ENCODE measurements at places on chromosomes 5 and 9.
A peak's percentile ranks its signal among the peaks of the same experiment; 100 is the strongest.

- no peak for DNase-seq
- H3K36me3 ChIP-seq = no peaks in the 10 kb centered on the region
- H3K27me3 ChIP-seq = peaks cover 4% of the 10 kb centered on the region
- no peaks in the 10 kb centered on the region for H3K4me1 ChIP-seq
Measured at GRCh38 chr9:91942201-91942600, 7.8 kb downstream of the ROR2 start.

DNA sequence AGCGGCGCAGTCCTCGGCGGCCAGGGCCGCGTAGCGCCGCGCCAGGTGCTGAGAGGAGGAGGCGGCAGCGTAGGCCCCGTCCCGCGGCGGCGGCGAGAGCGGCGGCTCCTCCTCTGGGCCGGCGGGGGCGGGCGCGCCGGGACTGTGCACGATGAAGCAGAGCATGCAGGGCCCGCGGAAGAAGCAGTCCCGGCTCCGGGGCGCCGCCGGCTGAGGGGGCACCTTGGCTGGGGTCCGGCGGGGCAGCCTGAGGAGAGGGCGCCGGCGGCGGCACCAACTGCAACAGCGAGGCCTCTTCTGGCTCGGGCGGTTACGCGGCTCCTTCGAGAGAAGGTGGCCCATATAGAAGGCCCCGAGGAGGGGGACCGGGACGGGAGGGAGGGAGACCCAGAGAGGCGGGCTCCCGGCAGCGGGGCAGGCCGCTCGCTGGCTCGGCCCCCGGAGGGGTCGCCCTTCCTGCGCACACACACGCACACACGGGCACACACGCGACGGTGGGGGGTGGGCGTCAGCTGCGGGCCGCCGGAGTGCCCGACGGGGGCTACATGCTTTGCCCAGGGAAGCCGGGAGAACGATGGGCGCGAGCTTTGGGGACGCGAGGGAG lies 446 bp downstream of the FBXL17 start:
- peak overlapping the region; percentile 88 for H3K27ac ChIP-seq
- DNase-seq = peak; percentile 90
- no peaks in the 10 kb centered on the region for H3K36me3 ChIP-seq
- H3K4me1 ChIP-seq = peaks cover 13% of the 10 kb centered on the region
- H3K27me3 ChIP-seq = no peaks in the 10 kb centered on the region
- peak overlapping the region; percentile 63 for H3K4me3 ChIP-seq

GRCh38 chr5:175328176-175328575 lies 115.8 kb downstream of the DRD1 start:
- no peaks in the 10 kb centered on the region for H3K36me3 ChIP-seq
- no peaks in the 10 kb centered on the region for H3K4me1 ChIP-seq
- DNase-seq = no peak
- no peak overlapping the region for H3K27ac ChIP-seq

- DNase-seq = no peak
- H3K4me3 ChIP-seq = no peak overlapping the region
- H3K27ac ChIP-seq = no peak overlapping the region
- H3K4me1 ChIP-seq = peaks cover 48% of the 10 kb centered on the region
- no peaks in the 10 kb centered on the region for H3K27me3 ChIP-seq
Measured at GRCh38 chr5:148841519-148841918, 15.1 kb downstream of the ADRB2 start.

DNA sequence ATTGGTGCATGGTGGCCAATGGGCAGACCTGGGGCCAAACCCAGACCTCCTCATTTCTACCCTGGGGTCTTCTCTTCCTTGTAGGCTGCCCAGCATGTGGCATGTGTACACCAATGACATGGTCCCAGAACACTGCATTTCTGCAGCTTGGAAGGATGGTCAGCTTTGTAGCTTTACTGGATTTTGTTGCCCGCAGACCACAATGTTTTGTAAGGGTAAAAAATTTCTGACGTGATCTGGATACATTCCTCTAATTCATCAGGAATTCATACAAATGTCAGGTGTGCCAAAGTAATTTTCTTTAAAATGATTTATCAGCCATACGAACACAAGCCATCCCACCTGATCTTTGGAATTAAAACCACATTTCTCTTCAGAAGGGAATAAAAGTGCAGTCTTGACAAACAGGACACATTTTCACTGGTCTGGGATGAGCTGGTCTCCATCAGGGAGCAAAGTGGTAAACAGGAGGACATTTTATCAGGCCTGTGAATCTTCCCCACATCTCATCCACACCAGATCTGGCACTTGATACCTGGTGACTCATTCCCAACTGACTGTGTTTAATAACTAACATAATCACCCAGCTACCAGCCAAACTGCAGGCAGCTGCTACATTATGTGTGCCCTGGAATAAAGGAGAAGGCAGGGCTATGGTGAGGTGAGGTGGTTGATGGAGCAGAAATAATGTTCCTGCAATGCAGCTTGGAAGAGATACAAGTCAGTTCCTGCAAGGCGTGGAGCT lies 103.9 kb downstream of the SPOCK1 start:
- H3K36me3 ChIP-seq = no peaks in the 10 kb centered on the region
- H3K27ac ChIP-seq = no peak overlapping the region
- no peaks in the 10 kb centered on the region for H3K27me3 ChIP-seq
- no peaks in the 10 kb centered on the region for H3K4me1 ChIP-seq
- no peak overlapping the region for H3K4me3 ChIP-seq

- peak overlapping the region; percentile 65 for H3K4me3 ChIP-seq
- peaks cover 23% of the 10 kb centered on the region for H3K4me1 ChIP-seq
Measured at GRCh38 chr9:128818839-128819715, 777 bp downstream of the ENDOG start.

DNA sequence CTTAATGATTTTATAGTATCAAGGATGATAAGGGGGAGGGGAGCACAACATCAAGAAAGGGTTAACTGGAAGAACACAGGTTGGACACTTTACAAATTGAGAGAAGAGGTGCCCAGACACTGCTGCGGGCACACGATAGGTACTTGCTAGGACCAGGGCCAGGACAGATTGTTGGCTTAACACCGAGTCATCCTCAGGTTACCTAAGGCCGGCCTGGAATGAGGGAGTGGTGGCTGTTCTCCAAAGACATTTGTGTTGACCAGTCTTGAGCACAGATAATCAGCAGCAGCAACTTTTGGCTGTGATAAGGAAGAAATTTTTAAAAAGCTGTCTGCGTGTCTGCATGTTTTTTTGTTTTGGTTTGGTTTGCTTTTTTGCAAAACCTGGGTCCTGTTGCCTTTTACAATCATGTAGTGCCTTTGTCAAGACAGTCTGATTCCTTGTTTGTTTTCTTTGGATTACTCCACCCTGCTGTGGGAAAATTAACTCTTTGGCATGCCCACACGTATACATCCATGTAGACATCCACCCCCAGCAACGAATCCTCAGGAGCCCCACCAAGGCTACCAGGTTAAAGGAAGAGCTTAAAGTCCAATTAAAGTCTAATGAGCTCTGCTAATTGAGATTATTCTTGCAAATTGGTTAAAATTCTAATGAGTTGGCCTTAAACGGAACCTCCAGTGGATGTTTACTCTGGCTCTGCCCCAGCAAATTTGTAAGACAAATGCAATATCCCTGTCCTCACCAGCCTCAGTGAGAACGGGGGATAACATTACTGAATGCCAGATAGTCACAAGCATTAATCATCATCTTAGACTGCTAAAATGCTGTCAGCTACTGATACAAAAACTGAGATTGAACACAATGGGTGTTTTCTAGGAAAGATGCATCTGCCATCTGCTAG lies 382.3 kb downstream of the ACTL7B start:
- no peaks in the 10 kb centered on the region for H3K36me3 ChIP-seq
- no peak overlapping the region for H3K4me3 ChIP-seq
- H3K27ac ChIP-seq = no peak overlapping the region
- no peaks in the 10 kb centered on the region for H3K27me3 ChIP-seq
- DNase-seq = no peak
- H3K4me1 ChIP-seq = no peaks in the 10 kb centered on the region

- H3K36me3 ChIP-seq = no peaks in the 10 kb centered on the region
- DNase-seq = no peak
- H3K4me3 ChIP-seq = no peak overlapping the region
- H3K4me1 ChIP-seq = peaks cover 4% of the 10 kb centered on the region
- H3K27me3 ChIP-seq = peaks cover 6% of the 10 kb centered on the region
Measured at GRCh38 chr5:180467028-180467975, 26.9 kb upstream of the CNOT6 start.

DNA sequence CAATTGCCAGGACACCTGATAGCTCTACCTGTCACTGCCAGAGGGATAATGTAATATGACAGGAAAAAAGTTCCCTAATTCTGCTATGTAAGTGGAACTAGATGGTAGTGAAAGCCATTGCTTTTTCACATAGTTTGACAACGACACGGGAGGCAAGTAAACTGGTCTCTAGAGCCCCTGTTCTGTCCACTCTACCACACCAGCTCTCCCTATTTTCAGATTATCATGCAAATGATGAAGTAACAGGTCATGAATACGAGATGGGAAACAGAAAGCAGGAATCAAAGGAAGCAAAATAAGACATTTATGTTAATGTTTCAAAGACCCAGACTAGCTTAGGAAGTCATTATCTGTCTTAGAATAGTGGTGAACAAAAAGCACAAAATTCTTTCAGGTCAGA lies 56.2 kb downstream of the TAF11L14 start:
- no peak overlapping the region for H3K4me3 ChIP-seq
- no peaks in the 10 kb centered on the region for H3K36me3 ChIP-seq
- DNase-seq = no peak
- no peak overlapping the region for H3K27ac ChIP-seq

GRCh38 chr9:87381050-87381711 lies 116.5 kb upstream of the DAPK1 start:
- DNase-seq = no peak
- H3K4me3 ChIP-seq = no peak overlapping the region
- no peaks in the 10 kb centered on the region for H3K36me3 ChIP-seq
- H3K27me3 ChIP-seq = no peaks in the 10 kb centered on the region

- no peaks in the 10 kb centered on the region for H3K36me3 ChIP-seq
- H3K4me1 ChIP-seq = no peaks in the 10 kb centered on the region
- no peak overlapping the region for H3K4me3 ChIP-seq
- no peaks in the 10 kb centered on the region for H3K27me3 ChIP-seq
Measured at GRCh38 chr5:38208782-38209378, 49.5 kb upstream of the EGFLAM start.

DNA sequence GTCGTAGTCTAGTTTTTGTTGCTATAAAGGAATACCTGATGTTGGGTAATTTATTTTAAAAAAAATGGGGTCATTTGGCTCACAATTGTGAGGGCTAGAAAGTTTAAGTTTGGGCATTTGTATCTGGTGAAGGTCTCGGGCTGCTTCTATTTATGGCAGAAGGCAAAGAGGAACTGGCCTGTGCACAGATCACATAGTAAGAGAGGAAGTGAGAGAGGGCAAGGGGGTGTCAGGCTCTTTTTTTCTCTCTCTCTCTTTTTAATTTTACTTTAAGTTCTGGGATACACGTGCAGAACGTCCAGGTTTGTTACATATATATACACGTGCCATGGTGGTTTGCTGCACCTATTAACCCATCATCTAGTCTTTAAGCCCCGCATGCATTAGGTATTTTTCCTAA lies 453.3 kb downstream of the DIRAS2 start:
- no peak overlapping the region for H3K27ac ChIP-seq
- H3K4me3 ChIP-seq = no peak overlapping the region
- no peaks in the 10 kb centered on the region for H3K36me3 ChIP-seq
- no peaks in the 10 kb centered on the region for H3K27me3 ChIP-seq
- H3K4me1 ChIP-seq = peaks cover 8% of the 10 kb centered on the region

- H3K4me3 ChIP-seq = no peak overlapping the region
- peaks cover 3% of the 10 kb centered on the region for H3K27me3 ChIP-seq
- no peak overlapping the region for H3K27ac ChIP-seq
- no peaks in the 10 kb centered on the region for H3K4me1 ChIP-seq
Measured at GRCh38 chr9:86856259-86856658, 91.0 kb downstream of the GAS1 start.

DNA sequence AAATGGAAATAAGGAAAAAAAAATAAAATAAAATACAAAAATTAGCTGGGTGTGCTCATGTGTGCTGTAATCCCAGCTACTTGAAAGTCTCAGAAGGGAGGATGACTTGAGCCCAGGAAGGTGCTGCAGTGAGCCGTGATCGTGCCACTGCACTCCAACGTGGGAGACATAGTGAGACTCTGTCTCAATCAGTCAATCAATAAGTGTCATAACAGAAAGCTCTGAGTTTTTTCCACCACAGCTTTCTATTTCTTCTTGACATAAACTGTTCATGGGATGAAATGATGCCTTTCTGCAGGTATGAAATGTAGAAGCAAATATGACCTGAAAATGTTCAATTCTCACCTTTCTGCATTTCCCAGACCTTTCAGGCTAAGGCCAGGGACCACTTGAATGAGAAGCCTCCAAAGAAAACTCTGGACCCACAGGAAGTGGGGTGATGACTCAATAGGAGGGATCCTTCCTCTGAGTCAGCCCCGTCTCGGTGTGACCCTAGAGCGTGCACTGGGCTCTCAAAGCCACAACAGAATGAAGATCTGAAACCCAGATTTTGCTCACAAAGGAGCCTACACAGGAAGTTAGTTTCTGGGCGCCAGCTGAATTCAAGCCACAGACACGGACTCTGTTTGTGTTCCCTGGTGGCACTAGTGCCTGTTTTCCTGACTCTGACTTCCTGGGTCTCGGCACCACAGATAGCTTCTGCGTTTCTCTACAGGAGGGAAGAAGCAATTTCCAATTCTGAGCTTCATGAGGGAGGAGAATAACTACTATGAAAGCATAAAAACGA lies 62.0 kb downstream of the ANKH start:
- peak; percentile 66 for DNase-seq
- peaks cover 43% of the 10 kb centered on the region for H3K4me1 ChIP-seq
- no peaks in the 10 kb centered on the region for H3K27me3 ChIP-seq
- H3K36me3 ChIP-seq = peaks cover 9% of the 10 kb centered on the region

DNA sequence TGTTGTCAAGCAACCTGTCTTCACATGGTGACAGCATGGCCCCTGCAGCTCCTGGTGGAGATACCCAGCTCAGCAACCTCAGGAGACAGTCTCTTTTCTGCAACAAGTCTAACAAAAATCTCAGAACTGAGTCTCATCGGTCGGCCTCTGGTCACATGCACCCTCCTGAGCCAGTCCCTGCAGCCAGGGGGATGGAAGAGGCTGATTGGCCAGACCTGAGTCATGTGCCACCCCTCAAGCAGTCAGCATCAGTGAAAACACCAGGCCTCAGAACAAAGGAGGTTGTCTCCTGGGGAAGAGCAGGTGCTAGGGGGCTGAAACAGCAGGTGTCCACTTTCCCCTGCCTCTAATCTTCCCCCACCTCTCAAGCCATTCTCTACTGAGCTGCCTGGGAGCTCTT lies 54.4 kb downstream of the SMIM23 start:
- no peaks in the 10 kb centered on the region for H3K4me1 ChIP-seq
- no peak for DNase-seq
- H3K4me3 ChIP-seq = no peak overlapping the region
- H3K27me3 ChIP-seq = no peaks in the 10 kb centered on the region
- H3K36me3 ChIP-seq = no peaks in the 10 kb centered on the region
